ENCODE measurements at places on chromosomes 5 and 9. TPM values are rescaled to one million over a fixed set of nuclear protein-coding genes. Genes with fewer than 3 reads are reported as not detected.

SLC46A2 gene
- total RNA-seq, result not detected

FOXD4L5 gene
- total RNA-seq, result not detected

ARHGEF37 gene
- 1.6 TPM for total RNA-seq

COMMD10 gene
- total RNA-seq, result 38.7 TPM

SLC36A2 gene
- total RNA-seq, result not detected

PPP3R2 gene
- not detected for total RNA-seq

CARTPT gene
- total RNA-seq, result not detected

LEAP2 gene
- 0.32 TPM for total RNA-seq

GPR21 gene
- total RNA-seq, result 2.4 TPM

LCN1 gene
- not detected for total RNA-seq

AGGF1 gene
- 25.2 TPM for total RNA-seq

PCDH1 gene
- 1.1 TPM for total RNA-seq

TRIM36 gene
- total RNA-seq, result 0.13 TPM

EIF4E1B gene
- total RNA-seq, result not detected

OR1J2 gene
- 0.32 TPM for total RNA-seq

CRHBP gene
- not detected for total RNA-seq

PTCH1 gene
- 7.3 TPM for total RNA-seq

CAPSL gene
- 1.2 TPM for total RNA-seq

SH3GLB2 gene
- 27.7 TPM for total RNA-seq

All from articular chondrocyte of knee joint (primary cell).